ENCODE measurements at places on chromosomes 7 and 10.
A peak's percentile ranks its signal among the peaks of the same experiment; 100 is the strongest.

DNA sequence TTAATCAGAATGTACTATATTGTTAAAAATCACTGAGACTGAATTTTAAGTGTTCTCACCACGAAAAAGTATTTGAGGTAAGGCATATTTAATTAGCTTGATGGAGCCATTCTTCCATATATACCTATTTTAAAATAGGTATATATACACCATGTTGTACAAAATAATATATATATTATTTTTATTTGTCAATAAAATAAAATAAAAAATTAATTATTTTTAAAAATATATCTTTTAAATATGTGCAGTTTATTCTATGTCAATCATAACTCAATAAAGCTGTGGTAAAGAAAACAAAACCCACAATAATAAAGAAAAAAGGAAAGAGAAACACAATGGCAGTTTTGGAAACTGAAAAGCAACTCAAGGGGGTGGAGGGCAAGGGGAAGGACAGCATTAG lies 33.6 kb upstream of the TFEC start:
- DNase-seq = no peak

GRCh38 chr10:24706479-24707118 lies 17.1 kb downstream of the ARHGAP21 start:
- peak; percentile 80 for DNase-seq

- DNase-seq = peak; percentile 95
These were observed at the start of gene ZSCAN21 for GRCh38 chr7:100049441-100050291. ZSCAN21 (plus strand) TSS chr7:100049774; CDS start chr7:100057007, 7,233 bp downstream.

DNA sequence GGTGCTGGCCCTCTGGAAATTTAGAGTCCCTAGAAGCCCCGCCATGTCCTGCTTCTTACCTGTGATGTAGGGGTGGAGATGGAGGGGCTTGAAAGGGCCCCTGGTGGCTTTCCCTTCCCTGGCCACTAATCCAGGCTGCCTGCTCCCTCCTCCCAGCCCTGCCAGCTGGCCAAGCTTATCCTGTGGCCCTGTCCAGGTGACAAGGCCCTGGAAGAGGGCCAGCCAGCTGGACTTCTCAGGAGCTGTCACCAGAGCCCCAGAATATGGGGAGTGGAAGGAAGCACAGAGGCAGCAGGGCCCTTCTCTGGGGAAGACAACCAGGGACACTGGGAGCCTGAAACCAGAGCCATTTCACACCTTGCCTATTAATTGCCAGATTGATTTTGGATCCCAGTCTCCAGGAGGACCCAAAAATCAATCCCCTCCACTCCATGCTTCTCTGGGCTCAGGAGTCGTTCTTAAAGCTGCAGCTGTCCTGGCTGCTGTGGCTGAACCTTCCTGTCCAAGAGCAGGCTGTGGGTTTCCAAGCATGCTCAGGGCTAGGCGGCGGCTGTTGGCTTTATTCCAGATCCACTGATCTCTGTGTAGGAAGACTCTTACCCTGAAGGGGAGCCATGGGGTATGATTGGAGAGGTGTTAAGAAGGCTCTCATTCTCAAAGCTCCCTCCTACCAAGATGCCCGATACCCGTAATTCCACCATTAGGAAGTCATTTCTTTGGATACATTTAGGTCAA lies 52.6 kb upstream of the PCBD1 start:
- DNase-seq = no peak

- no peak for DNase-seq
These were observed 265.9 kb upstream of the DGKB start for GRCh38 chr7:15168489-15168888.

DNA sequence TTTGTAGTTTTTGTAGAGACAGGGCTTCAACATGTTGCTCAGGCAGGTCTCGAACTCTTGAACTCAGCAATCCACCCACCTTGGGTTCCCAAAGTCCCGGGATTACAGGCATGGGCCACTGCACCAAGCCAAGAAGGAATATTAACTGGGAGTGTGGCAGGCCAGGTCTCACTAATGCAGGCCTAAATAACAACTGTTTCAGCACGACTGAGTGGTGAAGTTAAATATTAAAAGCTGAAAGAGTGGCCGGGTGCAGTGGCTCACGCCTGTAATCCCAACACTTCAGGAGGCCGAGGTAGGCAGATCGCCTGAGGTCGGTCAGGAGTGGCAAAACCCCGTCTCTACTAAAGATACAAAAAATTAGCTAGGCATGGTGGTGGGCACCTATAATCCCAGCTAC lies 21.1 kb downstream of the CHUK start:
- no peak for DNase-seq

DNA sequence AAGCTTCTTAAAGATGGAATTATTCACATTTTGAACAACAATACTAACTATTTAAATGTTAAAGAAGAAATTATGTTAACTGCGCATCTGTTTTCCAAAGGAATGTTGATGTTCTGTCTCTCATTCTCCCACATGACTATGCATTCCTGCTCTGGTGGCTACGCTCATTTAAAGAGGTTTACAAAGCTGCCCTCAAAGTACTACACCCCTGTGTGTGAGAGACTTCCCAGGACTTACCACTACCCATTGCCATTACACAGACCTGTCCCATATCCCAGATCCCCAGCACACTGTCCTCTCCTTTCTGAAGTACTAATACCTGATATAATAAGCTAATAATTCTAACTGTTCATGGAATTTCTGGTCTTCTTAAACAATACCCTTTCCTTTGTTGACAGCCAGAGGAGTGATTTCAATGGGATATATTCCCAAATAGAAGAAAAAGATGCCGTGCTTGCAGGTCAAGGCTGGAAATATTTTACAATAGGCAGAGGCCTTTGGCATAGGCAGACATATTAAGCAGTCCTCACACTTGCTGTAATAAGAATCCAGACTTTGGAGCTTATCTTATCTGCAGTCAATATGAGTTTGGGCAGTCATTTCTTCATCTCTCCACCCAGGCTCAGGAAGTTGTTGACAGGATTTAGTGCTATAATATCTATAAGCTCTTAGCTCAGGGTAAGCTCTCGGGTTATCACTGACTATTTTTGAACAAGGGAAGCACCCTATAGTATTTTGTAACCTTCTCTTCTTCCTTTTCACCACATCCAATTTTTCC lies 12.2 kb downstream of the LIPF start:
- no peak for DNase-seq

DNA sequence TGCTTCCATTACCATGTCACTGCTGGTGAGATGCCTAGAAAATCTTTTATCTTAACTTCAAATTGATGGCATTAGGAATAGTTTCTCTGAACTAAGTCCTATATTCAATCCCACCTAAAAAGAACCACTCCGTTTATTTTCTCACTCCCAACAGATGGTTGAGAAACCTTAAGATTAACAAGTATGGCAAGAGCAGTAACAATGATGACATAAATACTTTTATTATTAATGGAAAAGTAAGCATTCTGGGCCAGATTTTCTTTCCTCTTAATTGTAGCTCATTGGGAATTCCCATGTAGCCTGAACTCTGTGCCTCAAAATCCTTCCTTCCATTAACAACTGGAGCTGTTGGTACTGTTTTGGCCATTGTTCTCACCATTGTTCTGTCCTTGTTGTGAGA lies 21.1 kb upstream of the FAM13C start:
- no peak for DNase-seq

DNA sequence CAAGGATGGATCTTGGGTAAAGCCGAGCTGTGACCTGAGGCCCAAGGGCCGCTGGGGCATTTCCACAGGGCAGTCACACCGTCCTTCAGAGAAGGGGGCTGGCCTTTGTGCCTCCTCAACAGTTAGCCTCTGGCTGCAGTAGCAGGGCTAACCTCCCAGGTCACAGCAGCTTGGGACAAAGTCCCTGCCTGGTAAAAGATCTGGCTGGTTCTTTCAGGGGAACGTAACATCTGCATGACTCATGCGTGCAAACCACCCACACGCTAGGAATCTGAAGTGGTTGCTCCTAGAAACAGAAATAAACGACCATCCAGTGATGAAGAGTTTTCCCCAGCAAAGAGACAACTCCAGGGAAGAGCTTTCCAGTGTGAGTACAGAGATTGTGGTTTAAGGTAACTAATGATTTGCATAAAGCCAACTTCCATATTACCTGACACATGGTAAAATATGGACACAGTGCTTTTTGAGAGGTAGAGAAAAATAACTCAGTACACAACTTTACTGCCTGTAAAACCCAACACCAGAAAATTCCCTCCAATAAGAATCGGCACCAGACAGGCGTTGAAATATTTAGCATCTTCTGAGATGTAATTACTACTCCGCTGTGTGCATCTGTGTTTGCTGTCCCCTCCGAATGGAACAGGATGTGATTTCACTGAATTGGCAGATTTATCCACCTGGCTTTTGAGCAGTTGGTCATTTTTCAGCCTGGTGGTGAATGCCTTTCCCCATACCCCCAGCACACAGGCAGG lies 84.9 kb upstream of the ADRB1 start:
- DNase-seq = peak; percentile 90

DNA sequence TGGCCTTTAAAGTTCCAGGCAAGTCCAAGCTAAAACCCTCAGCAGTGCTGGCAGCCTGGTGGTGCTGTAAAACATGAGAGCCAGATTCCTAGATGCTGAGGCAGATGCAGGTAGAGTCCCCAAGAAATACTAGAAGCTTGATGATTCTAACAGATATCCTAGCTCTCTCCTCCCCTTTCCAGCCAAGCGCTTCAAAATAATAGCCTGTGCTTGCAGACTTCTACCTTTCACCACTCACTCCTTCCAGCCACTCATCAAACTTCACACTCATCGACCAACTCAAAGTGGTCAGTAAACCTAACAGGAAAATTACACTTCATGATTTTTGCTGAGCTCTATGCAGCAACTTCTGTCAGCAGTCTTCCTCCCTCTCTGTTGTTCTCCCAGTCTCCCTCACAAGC lies 50.2 kb downstream of the LMBR1 start:
- no peak for DNase-seq

- no peak for DNase-seq
These were observed 89.4 kb upstream of the AKR1E2 start for GRCh38 chr10:4736608-4737007.

Data from GM03348 (cell line).